NCI-H2029 (cell line): ENCODE measurements at places on chromosomes 6 and 20.

- no peak for DNase-seq
Observed at GRCh38 chr6:36244641-36245280, 25.1 kb upstream of the PNPLA1 start.

DNA sequence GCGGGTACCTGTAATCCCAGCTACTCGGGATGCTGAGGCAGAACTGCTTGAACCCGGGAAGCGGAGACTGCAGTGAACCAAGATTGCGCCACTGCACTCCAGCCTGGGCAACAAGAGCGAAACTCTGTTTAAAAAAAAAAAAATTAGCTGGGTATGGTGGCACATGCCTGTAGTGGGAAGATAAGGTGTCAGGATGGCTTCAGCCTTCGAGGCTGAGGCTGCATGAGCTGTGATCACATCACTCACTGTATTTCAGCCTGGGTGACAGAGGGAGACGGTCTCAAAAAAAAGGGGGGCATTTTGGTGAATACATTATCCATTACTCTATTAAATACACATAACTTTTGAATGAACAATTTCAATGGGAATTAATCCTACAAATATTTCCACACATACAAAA is 32.4 kb downstream of the SNX3 start:
- DNase-seq: no peak

DNA sequence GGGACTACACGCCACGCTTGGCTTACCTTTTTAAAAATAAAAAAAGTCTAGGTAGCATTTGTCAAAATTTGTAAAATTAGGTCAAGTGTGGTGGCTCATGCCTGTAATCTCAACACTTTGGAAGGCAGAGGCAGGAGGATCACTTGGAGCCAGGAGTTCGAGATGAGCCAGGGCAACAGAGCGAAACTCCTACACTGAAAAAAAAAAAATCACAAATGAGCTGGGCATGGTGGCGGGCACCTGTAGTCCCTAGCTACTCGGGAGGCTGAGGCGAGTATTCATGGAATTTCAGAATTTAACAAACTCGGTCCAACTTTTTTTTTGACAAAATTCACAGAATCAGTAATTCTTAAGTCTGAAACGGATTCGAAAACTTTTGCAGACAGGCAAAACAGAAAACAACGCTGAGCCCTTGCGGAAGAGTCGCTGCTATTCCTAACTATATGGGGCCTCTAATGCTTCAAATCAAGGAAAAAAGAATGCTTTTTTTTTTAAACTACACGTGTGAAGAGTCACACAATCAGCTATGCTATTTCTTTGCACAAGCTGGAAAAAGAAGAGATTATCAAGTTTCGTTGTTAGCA is 62.9 kb downstream of the GTF2H5 start:
- no peak for DNase-seq

GRCh38 chr20:32607324-32607723 is 22.2 kb upstream of the NOL4L start:
- DNase-seq: no peak

DNA sequence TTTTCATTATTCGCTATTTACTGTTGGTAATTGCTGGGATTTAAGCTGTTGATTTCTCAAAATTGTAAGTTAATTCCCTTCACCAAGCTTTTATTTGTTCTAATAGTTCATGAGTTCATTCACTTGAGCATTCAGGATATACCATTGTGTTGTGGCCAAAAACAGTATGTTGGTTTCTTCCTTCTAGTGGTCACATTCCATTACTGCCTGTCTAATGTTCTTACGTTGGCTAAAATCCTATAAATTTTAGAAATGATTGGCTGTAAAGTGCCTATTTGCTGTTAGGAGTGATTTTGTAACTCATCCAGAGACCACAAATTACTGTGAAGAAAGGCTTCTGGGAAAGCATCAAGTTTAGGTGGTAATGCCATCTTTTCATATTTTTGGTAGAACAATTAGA is 76.3 kb downstream of the FARS2 start:
- DNase-seq: no peak

DNA sequence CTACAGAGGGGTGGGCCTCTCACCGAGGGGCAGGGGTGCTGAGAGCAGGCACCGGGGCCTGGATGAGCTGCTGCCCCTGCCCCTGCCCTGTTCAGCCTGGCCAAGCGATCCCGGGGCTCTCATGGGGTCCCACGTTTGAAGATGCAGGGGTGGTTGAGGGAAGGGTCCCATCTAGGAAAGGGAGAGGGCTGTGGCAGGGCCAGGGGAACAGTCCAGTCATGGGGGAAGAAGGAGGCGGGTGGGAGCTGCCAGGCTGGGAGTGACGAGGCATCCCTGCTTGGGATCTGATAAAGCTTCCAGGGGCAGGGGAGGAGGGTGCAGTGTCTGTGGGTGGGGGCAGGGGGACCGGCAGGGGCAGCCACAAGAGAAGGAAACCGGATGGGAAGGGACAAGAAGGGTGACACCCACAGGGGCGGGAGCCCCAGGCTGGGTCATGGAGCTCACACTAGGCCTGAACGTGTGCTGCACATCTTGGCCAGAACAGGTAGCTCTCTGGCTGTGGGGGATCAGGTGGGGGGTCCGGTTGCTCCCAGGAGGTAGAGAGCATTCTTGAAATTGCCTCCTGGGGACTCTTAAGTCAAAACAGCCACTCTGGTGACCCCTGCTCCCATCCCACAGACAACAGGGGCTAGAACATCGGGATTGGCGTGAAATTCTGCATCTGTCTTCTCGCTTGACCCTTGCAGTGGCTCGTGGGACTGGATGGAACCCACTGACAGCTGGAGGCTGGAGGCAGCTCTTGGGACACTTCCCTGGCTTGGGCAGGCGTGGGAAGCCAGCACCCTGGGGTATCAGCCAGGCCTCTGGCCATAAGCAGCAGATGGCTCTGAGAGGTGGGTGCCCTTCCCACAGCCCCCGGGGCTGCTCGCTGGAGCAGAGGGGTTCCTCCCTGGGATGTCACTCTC is 58.0 kb upstream of the GATA5 start:
- DNase-seq: no peak

GRCh38 chr6:31851485-31851832 is 11.2 kb downstream of the NEU1 start:
- DNase-seq: no peak

DNA sequence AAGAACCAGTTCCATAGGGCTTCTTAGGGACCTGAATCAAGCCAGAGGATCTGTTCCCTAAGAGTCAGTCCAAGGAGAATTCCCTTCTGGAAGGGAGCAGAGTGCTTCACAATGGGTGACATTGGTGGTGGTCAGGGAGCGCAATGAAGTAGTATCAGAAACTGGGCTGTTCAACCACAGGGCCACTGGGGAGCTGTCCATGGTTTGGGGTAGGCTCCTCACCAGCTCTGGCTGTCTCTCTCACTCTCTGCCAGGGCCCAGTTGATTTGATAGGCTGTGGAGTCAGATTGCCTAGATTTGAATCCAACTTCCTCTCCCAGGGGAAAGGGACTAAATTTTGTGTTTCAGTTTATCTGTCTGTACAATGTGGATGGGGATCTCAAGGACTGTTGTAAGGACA is 36.7 kb upstream of the CHD6 start:
- DNase-seq: no peak

GRCh38 chr6:148329596-148330381 is 12.8 kb upstream of the SASH1 start:
- no peak for DNase-seq

DNA sequence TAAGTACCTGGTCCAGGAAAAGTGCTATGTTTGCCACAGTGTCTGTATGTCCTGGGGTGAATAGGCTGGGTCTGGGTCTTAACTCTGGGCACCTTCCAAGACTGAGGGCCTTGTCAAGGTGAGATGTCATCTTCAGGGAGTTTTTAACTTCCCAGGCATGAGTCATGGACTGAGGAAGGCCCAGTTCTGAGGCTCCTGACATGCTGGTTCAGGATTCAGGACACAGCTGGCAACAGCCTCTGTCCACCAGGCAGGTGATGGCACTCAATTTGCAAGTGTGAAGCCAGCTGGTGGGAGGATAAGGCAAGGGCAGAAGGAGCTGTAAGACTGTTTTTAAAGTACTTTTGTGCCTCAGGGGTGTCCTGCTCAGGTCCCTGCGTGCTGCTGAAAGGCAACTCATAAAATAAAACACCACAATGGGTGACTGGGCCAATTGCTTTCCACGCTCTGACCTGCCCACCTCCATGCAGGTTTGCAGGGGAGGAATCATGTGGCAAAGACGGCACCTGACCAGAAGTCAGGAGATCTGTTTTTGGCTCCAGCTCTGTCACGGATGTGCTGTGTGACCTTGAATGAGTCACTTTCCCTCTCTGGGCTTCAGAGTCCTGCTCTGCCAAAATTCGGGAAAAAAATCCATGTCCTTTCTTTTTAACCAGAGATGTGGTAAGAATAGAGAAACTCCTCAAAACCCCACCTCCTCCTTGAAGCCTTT is 4.9 kb upstream of the PACSIN1 start:
- DNase-seq: no peak

- DNase-seq: no peak
Observed at GRCh38 chr6:133623621-133624020, 265.3 kb upstream of the TCF21 start.

- no peak for DNase-seq
Observed at GRCh38 chr6:107565165-107565723, 75.3 kb downstream of the SOBP start.
